ENCODE measurements at places on chromosomes 2 and 18.
A peak's percentile ranks its signal among the peaks of the same experiment; 100 is the strongest.

- DNase-seq: no peak
Observed at GRCh38 chr2:130871843-130872740, 35.4 kb downstream of the ARHGEF4 start.

DNA sequence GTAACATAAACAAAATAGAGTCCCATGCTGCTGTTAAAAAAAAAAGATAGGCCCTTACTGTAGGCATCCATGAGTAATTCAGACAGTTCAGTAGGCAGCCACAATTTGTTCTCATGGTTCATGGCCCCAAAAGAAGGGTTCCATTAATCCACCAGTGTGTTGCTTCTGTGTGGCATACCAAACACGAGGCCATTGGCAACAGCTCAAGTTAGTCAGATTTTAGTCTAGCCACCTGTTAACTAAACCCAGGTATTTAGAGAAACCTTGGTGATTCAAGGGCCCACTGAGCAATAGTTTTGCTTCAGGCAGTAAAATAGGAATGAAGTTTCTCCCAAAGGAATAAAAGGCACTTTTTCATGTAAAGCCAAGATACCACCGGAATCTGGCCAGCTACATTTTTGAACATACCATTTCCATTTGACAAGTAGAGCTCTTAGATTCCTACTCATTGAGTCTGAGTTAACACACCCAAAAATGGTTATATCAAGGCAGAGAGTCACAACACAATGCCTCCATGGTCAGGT is 80.1 kb upstream of the SRD5A2 start:
- DNase-seq: no peak

- DNase-seq: no peak
Observed at GRCh38 chr2:55087501-55087900, 37.2 kb upstream of the RTN4 start.

DNA sequence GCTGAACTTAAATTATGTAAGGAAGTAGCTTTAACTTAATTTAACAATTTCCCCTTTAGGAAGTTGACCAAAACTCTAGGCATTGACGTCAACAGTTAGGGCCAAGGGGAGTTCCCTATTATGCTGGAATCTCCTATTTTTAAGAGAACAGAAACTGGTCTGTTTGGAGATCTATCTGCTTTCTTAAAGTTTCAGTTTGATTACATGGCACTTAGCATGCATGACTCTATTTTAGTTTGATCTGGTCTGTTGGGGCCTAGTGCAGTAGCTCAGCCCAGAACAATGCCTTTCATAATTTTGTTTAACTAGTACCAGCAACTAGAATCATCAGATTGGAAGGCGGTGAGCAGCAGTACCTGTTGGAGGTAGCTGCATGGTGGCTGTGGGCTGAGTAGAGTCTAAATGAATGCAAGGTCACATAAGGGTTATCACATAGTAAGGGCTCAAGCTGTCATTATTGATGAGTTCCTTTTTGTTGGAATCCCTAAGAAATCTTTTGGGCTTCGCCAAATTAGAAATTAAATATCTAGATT is 60.5 kb upstream of the ZNG1B start:
- peak; percentile 9 for DNase-seq

DNA sequence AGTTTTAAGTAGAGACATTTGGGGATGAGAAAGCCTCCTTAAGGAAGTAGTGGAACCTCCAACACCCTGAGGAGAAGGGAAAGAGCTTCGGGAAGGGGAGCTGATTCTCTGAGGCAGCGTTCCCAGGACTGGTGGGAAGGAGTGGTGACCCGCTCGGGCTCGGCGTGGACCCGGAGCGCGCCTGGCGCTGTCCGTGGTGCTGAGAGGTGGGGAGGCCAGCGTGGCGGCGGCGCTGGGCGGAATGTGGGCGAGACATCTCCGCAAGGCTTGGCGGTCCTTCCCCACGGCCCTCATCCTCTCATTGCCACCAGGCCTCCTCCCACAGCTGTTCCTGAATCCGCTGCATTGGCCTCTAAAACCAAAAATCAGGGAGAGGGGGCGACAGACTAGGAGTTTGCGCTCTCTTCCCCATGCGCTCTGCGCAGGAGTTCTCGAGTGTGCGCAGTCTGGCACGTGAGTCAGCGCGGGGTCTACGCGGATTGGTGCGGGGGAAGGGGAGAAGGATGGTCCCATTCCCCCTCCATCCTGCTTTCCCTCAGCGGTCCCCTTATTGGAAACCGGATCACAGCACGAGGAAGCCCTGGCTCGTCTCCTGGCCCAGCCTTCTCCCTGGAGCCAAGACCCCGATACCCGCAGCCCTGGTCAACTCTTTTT is 857 bp downstream of the RESP18 start:
- DNase-seq: no peak

GRCh38 chr2:46470114-46470628 is 9.2 kb upstream of the TMEM247 start:
- no peak for DNase-seq

- no peak for DNase-seq
Observed at GRCh38 chr2:29405707-29406106, 290.5 kb downstream of the CLIP4 start.

DNA sequence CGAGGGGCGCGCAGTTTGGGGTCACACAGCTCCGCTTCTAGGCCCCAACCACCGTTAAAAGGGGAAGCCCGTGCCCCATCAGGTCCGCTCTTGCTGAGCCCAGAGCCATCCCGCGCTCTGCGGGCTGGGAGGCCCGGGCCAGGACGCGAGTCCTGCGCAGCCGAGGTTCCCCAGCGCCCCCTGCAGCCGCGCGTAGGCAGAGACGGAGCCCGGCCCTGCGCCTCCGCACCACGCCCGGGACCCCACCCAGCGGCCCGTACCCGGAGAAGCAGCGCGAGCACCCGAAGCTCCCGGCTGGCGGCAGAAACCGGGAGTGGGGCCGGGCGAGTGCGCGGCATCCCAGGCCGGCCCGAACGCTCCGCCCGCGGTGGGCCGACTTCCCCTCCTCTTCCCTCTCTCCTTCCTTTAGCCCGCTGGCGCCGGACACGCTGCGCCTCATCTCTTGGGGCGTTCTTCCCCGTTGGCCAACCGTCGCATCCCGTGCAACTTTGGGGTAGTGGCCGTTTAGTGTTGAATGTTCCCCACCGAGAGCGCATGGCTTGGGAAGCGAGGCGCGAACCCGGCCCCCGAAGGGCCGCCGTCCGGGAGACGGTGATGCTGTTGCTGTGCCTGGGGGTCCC is at the start of gene ITGA4:
TSS of gene ITGA4 (plus strand) at position 266 of the 620 bp plus-strand sequence. CDS start at position 535, 269 bp downstream.
- peak; percentile 80 for DNase-seq

DNA sequence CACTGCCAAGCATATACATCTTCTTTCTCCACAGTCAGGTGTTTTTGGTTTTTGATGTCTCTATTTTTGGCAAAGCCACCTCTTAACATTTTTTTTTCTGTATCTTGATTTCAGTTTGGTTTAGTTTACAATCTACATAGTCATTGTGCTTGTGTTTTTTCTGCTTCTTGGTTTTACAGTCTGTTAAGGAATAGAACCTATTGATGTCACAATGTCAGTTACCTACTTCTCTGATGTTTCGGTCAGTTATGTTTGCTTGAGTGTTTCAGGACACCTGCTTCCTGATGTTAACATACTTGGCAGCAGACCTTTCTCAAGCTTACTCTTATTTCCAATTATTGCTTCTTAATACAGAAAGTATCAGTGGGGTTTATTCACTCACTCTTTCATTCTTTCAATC is 253.3 kb downstream of the SPAG16 start:
- DNase-seq: no peak

DNA sequence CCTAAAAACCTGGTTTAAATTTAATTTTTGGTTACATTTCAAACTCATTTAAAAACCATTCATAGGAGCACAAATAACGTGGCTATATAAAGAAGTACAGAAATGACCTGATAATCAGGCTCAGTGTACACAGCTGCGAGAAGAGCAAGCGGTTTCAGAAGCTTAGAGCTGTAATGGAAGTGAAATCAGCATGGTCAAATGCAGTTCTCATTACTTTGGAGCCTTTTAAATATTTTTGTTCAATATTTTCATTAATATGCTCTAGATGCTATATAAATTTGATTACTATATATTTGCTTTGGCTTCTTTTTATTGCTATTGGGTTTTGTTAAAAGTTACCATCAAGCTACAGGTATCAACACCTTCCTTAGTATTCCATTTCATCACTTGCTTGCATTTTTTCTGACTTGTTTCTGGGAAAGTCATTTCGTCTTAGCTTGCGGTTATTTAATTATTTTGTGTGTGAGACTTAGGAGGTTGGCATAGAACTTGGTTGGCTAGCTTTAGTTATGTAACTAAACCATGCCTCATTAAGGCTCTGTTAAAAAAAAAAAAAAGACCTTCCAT is 58.7 kb downstream of the AFTPH start:
- DNase-seq: no peak
